ENCODE measurements at places on chromosomes 12 and 14.
A peak's percentile ranks its signal among the peaks of the same experiment; 100 is the strongest.

GRCh38 chr12:132068250-132068649, 75.9 kb downstream of the DDX51 start:
- no peak for DNase-seq

DNA sequence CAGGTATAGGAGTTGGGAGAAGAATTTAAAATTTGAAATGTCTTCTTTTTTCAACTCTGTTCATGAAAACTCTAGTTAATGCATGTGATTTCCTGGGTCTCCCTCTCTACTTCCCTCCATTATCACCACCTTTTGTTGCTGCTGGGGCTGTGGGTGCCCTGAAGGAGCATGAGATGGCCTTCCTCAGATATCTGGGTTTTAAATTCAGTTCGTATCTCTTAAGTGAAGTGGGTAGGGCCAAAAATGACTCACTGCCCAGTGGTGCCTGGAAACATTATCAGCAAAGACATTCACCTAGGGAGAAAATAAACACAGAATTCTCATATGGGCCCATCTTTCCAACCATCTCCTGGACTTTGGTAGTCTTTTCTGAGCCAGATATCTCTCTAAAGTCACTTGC, 234.9 kb upstream of the PLEKHG7 start:
- no peak for DNase-seq

- no peak for DNase-seq
These were observed 96.8 kb downstream of the EXOC5 start for GRCh38 chr14:57171903-57172302.

DNA sequence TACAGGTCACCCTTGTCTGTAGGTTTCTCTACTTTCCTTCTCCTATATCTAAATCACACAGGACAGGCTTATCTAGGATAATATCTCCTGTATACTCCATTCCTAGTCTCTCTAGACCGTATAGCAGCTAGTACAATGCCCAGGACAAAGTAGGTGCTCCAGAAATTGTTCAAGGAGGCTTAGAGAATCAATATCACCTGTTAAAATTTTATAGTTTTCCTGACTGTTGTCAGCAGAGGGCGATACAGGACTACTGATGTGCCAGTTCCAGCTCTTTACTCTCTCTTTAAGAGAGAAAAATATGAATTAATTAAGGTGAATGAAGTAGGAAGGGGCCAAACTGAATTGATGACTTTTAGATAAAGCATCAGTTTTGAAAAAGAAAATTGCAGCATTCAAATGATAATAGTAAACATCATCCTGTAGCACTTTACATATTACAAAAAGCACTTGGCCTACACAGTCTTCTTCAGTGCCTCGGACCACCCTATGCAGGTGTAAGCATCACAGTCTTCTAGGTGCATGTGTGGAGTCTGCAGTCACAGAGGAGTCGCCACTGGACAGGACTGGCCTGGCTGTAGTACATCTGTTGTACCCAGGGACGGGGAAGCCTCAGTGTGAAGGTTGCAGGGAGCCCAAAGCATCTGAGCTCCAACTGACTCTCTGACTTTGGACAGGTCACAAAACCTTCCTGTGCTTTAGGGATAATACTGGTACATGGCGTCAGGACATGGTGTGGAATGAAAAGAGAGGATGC, 61.9 kb upstream of the MAX start:
- DNase-seq = peak; percentile 66

DNA sequence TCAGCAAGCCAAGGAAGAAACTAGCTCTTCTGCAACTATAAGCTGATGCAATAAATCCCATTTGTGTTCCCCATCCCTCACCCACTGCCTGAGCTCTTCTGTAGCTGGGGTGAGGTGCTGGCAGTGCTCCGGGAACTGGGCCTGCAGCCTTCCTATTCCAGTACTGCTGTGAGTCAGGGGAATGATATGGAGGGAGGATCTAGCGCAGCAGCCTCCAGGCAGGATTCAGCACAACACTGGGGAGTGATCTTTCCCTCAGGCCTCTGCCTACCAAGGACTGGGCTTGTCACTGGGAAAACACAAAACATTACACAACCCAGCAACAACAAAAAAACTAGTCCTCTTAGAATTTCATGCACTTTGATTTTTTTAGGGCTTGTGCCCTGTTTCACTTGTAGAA, 58.7 kb downstream of the ST8SIA1 start:
- DNase-seq = no peak

DNA sequence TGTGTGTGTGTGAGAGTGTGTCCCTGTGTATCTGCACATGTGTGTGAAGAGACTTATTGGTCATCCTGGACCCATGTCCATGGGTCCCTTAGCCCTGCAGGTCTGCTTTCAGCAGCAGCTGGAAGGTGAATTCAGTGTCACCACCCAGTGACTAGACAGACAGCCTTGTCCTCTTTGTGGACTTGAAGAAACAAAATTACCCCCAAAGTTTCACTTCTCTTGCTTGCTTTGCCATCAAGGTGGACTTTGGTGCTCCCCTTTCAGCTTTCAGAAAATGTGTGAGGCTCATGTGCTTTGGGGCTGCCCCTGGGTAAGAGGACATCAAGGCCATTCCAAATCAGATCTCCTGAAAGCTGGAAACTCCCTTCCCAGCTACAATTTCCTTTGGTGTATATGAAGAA, 1063.8 kb downstream of the BCL11B start:
- DNase-seq = no peak

DNA sequence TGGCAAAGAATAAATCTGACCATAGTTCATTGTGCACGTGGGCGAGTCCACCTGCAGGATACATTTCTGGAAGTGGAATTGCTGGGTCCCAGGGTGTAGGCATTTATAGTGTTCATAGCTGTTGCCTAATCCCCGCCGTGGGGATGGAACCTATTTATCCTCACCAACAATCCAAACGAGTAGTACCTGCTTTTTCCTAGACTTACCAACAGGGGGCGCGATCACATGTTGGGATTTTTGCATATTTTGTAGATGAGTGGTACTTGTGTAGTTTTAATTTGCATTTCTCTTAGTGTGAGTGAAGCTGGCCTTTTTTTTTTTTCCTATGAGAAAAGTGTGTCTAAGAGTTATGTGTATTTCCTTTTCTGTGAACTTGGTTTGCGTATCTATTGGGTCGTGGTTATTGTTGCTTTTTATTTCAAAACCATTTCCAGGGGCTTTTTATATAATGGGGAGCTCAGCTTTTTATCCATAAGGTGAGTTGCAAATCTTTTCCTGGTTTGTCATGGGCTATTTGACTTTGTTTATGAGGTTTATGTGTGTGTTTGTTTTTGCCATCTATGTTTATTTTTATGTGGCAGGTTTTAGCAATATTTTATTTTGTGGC, 67.2 kb downstream of the CCDC92 start:
- peak; percentile 42 for DNase-seq

GRCh38 chr14:23054000-23054811, 3.1 kb downstream of the CDH24 start:
- DNase-seq = peak; percentile 54

Data from kidney (tissue), 22 donors.